ENCODE measurements at places on chromosomes 6 and 20.

GRCh38 chr6:28353981-28354676, 4.4 kb downstream of the ZKSCAN3 start:
- no peak for DNase-seq

DNA sequence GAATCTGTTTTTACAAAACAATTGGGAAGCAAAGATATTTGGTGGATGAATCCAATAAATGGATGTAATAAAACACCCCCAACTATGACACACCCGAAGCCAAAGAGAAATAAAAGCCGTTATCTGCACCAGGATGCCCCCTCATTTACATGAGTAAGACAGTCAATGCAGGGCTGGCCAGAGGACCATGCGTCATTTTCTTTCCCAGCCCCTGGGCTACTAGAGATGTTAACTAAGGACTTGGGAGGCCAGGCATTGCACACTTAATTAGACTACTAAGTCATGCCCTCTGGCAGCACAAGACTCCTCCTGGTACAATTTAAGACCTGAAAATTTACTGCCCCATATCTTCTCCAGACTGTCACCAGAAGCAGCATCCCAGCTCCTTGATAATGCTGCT, 3.2 kb downstream of the LEMD2 start:
- no peak for DNase-seq

DNA sequence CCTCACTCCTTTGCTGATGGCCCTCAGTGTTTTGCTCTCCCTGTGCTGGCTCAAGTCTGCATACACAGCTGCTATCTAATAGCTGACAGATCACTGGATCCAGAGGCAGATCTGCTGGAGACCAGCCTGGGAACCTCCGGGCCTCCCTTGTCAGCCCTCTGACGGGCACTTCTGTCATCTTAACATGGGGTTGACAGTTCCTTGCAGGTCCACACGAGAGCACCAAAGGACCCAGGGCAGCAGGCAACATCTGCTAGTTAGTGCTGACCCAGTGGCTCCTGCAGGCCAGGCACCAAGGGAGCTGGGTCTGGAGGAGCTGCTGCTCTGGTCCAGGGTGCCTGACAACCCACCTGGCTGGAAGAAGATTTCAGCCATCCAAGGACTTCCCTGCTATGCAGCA, 208.1 kb downstream of the UST start:
- no peak for DNase-seq

DNA sequence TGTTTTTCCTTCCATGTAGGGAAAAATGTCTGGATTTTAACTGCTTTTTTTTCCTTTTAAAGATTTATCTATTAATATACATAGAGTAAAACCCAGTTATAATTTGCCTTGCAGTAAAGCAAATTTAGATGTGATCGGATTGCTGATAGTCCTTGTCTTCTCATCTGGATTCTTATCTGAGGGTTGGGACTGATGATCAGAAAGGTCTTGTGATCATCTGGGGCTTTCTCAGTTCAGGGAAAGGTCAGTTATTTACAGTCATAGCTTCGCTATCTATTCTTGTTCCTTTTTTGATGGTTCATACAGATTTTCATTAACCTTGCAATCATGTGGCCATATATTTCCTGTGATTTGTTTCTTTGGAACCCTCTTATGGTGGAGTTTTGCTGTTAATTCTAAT, 63.8 kb upstream of the CLDN20 start:
- DNase-seq: no peak

GRCh38 chr6:102655823-102656222, 1262.3 kb downstream of the GRIK2 start:
- DNase-seq: no peak

GRCh38 chr6:107612762-107613415, 123.0 kb downstream of the SOBP start:
- no peak for DNase-seq

- no peak for DNase-seq
Observed at GRCh38 chr20:49276161-49276960, 1.5 kb downstream of the ZNFX1 start.

GRCh38 chr6:24356310-24356973, 1.4 kb downstream of the DCDC2 start:
- no peak for DNase-seq

GRCh38 chr6:142842418-142843261, 102.3 kb downstream of the HIVEP2 start:
- DNase-seq: no peak

Data from neuronal stem cell (in vitro differentiated cells).